ENCODE measurements at places on chromosomes 12 and 14. TPM values are rescaled to one million over a fixed set of nuclear protein-coding genes. Genes with fewer than 3 reads are reported as not detected.
A peak's percentile ranks its signal among the peaks of the same experiment; 100 is the strongest.

DNA sequence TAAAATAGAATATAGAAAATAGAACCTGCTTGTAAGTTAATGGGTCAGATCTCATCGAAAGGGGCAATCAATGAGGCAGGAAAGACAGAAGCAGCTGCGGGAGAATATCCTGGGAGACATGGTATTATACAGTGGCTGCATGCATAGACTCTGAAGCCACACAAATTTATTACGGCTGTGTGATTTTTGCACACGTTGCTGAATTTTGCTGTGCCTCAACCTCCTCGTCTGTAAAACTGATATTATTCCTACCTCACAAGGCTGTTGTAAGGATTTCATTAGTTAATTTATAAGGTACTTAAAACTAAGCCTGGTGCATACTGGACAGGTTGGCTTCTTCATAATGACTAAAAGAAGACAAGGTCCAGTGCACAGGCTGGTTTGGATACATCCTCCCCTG lies 52.3 kb downstream of the ARMH4 start:
- no peak for DNase-seq

- no peak for DNase-seq
Measured at GRCh38 chr12:50999093-50999492, 27.1 kb downstream of the SLC11A2 start.

GRCh38 chr12:18183141-18183540 lies 78.2 kb upstream of the PIK3C2G start:
- no peak for DNase-seq

- DNase-seq = no peak
Measured at GRCh38 chr12:116247377-116247776, 30.1 kb downstream of the MED13L start.

DNA sequence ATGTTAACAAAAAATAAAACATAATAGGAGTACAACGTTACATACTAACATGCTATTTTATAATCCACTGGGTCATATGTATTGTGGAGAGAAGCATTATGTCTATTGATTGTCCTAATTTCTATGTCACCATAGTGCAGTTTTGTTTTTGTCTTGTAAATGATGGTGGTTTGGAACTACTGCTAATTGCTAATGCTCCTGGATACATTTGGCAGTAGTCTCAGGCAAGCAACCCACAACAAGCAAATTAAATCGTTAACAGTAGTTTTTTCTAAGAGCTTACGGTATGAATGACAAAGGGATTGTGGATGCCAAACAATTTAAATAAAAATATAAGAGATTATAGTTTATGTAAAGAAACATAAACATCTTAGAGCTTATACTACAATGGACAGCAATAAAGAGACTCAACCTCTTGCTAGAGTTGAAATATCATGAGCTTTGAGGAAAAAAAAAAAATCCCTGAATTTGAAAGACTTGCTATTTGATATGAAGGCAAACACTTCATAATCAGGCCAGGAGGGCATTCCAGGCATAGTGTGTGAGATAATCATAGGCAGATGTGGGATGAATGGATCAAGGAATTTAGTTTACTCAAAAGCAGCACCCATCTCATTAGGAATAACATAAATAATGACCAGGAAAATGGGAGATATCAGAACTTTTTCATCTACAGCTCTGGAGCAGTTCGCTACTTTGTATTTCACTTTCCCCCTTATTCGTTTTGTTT lies 181.3 kb downstream of the CCDC59 start:
- peak; percentile 5 for DNase-seq

DNA sequence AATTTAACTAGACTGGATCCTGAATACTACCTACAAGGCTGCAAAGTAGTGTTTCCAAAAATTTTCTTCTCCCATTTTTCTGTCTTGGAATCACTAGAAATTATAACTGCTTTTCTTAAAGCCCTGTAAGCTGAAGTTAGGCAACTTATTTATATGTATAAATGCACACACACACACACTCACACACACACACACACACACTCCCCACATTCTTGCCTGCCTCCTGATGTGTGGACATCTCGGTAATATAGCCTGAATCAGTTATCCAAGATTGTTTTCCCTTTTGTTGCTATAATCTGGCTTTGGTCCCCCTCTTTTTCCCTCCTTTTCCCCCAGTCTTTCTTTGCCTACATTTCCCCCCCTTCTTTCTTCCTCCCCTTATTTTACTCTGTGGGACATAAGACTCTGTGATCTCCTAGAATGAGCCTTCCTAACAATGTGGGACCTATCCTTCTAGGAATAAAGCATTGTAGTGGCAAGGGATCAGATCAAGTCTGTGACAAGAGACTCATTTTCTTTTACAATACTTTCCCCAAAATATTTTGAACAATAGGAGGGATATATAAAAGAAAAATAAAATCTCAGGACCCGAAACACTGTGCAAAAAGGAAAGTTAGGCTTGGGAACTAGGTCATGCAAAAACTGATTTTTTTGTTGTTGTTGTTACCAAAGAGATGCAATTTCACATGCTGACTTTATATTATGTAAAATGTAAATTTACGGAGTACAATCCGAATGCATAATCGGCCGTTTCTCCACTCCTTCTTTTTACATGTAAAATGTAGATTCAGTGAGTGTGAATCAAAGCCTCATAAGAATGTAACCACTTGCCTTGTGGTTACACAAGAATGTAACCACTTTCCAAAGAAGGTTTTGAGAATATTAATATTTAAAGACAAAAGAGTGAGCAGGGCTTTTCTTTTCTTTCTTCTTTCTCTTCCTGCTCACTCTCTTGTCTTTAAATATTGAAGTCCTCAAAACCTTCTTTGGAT lies 26.3 kb upstream of the CD69 start:
- DNase-seq = no peak

BATF gene
- total RNA-seq = not detected

NKX2-8 gene
- not detected for total RNA-seq

WDR89 gene
- total RNA-seq = 14.1 TPM

TEAD4 gene
- total RNA-seq = 59.0 TPM

CREBL2 gene
- total RNA-seq = 7.9 TPM
